Activated T-cell treated with anti-CD3 and anti-CD28 coated beads, Interleukin-2, amount 50 U/mL, for 1 hour (primary cell): ENCODE measurements at places on chromosomes 1 and 21.

- DNase-seq = no peak
These were observed 62.8 kb upstream of the KIF26B start for GRCh38 chr1:245091818-245092637.

GRCh38 chr1:81560629-81561028 lies 240.1 kb upstream of the ADGRL2 start:
- no peak for DNase-seq

DNA sequence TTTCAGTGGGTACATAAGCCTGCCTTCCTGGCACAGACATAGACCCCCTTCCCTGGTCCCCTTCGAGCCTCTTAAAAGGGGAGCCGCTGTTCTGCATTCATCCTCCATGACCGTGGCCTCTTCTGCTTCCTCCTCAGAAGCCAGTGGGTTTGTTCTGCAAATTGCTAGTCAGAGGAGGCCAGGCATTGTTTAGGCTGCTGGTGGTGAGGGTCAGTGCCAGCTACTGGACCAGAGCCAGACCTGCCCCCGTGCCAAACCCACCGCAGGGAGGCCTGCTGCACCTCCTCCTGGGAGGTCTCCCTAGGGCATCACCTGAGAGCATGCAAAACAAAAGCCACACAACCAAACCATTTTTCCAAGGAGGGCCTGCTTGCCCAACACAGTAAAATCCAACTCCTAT lies 178.4 kb downstream of the MIS18A start:
- no peak for DNase-seq

- peak; percentile 21 for DNase-seq
These were observed 10.6 kb downstream of the G0S2 start for GRCh38 chr1:209685821-209686220.

DNA sequence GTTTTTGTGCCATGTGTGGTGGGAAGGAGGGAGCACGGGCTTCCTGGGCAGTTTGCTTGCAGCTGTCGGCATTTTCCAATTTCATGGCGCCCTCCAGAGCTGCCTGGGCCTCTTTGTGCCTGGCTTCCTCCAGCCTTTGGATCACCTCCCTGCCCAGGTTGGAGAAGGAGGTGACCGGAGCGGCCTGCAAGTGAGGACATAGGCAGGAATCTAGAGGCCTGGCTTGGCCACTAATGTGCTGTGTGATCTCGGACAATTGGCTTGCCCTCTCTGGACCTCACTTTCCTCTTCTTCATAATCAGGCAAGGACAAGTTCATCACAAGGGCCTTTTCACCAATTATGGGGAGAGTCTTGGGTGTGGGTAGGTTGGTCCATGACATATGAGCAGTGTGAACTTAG lies 245.1 kb downstream of the MATN1 start:
- DNase-seq = no peak

DNA sequence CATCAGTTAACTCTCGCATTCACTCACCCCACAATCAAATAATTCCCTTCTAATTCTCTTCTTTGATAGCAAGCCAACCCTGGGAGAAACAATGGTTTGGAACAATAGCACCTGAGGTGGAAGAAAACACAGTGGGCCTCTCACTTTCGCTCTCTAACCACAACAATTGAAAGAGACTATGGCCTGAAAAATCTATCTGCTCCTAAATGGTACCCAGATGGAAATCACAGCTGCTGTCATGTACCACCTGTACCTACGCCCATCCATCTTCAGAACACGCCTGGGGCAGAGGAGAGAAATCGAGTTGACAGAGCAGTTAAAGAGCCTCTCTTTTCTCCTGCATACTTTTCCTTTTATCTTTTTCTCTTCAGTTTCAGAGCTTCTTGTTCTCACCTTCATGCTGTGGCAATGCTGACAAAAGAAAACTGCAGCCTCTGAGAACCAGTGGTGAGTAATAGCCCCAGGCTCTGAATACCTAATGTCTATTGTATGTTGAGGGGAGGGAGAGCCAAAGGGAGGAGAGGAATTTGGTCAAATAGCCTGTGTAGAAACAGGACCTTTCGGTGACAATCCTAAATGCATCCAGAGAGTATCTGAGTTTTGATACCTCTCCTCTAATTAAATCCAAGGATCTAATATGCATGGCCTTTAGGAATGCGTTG lies 57.7 kb downstream of the ZC3H11B start:
- DNase-seq = no peak

- DNase-seq = no peak
These were observed 144.4 kb downstream of the RUNX1 start for GRCh38 chr21:34904526-34905217.

DNA sequence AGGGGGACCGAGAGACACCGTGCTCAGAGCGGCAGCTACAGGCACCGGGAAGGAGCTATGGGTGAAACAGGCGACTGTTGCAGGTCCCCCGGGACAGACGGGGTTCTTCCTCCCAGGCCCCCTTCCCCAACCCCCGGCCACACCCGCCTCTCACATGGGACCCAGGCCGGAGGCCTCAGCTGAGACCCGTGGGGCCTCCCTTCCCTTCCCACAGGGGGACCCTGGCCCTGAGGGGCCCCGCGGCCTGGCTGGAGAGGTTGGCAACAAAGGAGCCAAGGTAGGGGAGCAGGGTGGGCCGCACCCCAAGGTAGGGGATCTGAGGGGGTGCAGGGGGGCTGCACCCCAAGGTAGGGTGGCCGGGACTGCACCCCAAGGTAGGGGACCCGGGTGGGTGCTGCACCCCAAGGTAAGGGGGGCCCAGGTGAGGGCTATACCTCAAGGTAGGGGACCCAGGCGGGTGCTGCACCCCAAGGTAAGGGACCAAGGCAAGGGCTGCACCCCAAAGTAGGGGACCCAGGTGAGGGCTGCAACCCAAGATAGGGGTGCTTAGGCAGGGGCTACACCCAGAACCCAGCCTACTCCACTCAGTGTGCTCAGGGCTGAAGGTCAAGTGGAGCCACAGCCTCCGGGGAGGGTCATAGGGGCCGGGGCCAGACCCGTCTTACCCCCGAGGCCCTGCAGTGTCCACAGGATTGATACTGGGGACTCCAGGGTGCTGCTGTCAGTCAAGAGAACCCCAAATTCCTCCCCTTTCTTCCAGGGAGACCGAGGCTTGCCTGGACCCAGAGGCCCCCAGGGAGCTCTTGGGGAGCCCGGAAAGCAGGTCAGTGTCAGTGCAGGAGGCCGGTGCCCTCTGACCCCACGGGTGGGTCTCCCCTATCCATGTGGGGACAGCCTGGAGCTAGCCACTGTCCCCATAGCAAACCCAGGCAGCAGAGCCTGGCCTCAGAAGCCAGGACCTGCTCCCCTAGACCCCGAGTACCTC lies 22.7 kb downstream of the COL6A2 start:
- DNase-seq = peak; percentile 6

DNA sequence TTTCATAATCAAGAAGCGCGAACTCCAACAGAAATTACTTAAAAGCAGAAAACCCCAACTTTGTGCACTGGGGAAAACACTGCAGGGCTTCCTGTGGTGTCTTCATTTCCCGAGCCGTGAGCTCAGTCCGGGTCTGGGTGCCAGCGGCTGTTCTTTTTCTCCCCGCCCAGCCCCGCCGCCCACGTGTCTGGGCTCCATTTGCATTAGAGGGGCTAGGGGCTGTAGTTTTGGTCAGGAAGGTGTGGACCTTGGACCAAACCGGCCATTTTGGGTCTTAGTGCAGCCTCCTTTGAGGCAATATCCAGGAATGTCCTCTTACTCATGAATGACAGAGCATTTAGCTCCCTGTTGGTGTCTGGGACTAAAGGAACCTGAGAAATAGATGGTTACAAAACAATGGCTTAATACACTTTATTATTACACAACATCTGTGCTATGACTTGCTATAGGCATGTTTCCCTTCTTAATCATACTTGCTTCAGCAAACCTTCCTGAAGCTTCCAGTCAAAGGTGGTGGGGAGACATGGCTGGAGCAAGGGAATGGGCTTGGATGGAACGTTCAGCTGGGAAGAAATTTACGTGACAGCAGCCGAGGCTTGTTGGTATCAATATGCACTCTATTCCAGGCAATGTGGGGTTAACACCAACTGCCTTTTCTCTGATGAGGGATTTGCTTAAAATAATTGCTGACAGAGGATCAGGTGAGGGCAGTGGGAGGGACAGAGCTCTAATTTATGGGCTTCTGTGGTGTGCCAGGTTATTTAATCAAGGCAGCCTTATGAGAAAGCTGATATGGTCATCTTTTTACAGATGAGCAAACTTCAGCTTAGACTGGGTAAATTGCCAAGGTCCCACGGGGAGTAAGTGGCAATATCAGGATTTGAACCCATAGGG lies 1.1 kb downstream of the AGTRAP start:
- peak; percentile 40 for DNase-seq

DNA sequence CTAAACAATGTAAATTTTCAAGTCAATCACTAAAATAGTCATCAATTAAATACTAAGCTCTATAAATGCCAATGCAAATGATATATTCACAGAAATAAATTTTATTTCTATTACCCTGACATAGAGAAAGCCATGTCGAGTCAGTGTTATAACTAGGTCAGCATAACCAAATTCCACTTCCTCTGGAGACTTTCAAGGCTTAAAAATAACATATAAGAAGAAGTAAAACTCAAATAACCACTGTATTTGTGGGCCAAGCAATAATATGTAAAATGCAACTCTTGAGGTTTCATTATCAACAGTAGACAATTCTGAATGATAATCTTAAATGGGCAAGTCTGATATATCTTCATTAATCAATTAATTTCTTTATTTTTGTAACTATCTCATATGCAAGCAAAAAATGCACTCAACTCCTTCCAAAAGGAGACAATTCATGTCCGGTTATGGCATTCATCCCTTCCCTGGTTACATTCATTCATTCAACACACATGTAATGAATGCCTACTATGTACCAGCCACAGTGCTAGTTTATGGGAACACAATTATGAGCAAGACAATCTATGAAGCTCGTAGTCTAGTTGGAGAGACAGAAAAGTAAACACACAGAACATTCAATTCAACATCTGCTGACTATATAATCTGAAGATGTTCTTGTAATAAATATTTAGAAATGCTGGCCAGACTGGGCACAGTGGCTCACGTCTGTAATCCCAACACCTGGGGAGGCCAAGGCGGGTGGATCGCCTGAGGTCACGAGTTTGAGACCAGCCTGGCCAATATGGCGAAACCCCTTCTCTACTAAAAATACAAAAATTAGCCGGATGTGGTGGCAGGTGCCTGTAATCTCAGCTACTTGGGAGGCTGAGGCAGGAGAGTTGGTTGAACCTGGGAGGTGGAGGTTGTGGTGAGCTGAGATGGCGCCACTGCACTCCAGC lies 37.1 kb upstream of the CAP1 start:
- DNase-seq = no peak

DNA sequence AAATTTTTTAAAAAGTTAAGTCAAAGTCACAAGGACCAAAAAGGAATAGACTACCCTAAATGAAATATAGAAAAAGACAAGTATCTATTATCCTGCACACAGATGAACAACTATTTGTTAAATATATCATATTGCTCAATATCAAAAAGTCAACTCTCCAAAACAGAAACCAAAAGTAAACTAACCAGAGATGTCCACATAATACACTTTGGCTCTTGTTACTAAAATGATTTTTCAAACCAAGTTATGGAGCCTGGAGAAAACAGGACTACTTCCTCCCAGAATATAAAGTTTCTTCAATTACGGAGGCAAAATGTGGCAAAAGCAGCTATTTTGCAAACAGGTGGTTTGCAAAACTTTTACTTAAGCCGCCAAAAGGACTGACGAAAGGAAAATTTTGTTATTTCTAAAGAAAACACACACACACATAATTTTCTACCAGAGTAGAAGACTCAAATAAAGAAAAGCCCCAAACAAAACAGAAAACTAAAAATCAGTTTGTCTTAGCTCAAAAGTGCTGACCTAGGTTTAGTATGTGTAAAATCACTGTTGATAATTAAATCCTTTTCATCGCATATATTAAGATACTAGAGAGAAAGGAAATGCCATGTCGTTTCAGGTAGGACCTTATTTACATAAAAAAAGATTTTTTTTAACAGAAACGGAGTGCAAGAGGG lies 1.1 kb downstream of the DPYD start:
- no peak for DNase-seq
